ENCODE measurements at places on chromosomes 2 and 18.

- DNase-seq: no peak
Measured at GRCh38 chr2:217685255-217685605, 317.6 kb downstream of the TNS1 start.

- DNase-seq: peak; percentile 82
Measured at GRCh38 chr2:237154082-237154638, 68.5 kb downstream of the COPS8 start.

DNA sequence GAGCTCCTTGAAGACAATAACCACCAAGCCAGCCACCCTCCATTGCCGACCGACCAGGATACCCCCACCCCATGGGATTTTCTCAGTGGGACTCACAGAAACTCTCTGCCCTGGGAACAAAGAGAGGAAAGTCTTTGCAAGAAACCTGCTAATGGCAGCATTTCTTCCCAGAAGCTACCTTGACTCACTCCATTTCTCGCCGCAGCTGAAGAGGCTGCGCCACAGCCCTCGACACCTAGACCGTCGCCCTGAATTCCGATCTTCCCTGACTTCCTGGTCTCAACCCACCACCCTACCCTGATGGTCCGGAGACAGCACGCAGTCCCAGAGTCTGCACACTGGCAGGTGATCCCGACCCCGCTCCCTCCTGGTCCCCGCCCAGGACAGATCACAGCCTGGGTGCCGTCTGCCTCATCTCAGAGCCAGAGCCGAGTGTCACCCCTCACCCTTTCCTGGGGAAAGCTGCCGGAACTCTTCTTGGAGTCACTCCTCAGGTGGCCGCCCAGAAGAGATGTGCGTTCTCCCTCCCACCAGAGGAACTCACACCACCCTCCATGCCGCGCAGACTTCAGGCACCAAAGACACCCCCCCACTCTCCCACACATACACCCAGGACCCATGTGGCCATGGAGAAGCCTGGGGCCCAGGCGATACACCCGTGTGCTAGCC lies 24.6 kb downstream of the AQP12A start:
- DNase-seq: no peak

DNA sequence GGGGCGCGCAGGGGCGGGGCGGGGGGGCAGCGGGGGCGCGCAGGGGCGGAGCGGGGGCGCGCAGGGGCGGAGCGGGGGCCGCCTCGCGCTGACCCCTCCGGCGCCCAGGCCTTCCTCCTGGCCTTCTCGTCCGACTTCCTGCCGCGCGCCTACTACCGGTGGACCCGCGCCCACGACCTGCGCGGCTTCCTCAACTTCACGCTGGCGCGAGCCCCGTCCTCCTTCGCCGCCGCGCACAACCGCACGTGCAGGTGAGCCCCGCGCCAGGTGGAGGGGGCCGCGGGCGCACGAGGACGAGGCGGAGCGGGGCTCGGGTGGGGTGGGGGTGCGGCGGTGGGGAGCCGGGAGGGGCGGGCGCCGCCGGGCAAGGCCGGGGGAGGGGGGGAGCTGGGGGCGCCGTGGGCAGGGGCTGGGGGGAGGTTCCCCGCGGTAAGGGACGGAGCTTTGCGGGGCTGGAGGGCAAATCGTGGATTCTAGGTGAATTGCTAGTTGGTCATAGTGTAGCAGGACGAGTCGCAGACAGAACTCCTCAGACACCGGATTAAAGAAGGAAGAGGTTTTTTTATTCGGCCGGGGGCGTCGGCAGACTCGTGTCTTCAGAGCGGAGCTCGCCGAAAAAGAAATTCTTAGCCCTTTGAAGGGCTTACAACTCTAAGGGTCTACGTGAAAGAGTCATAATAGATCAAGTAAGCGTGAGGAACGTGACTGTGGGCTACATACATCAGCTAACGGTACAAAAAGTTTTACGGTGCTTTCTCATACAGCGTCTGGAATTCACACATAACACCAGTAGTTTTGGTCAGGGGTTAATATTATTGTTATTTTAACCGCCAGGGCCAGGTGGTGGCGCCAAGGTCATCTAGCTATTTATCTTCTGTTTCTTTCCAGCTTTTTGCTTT lies 29.9 kb downstream of the ANO7 start:
- DNase-seq: no peak

GRCh38 chr2:41949091-41949882 lies 98.5 kb upstream of the PKDCC start:
- no peak for DNase-seq

DNA sequence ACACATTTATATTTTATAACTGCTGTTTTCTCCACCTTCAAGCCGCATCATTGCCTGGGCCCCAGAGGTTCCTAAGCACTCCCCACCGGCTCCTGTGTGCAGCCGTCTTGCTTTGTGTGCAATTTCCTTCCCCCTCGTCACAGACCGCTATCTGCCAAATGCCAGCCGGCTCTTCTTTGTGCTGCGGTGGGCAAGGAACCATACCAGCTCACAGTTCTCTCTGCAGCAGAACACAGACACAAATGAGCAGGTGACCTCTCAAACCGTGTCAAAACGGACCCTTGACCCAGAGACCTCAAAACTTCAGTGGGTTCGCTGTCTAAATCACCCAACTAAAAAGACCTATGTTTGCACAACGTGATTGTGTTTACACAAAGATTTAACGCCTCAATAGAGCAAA lies 58.2 kb downstream of the KLF7 start:
- DNase-seq: no peak

DNA sequence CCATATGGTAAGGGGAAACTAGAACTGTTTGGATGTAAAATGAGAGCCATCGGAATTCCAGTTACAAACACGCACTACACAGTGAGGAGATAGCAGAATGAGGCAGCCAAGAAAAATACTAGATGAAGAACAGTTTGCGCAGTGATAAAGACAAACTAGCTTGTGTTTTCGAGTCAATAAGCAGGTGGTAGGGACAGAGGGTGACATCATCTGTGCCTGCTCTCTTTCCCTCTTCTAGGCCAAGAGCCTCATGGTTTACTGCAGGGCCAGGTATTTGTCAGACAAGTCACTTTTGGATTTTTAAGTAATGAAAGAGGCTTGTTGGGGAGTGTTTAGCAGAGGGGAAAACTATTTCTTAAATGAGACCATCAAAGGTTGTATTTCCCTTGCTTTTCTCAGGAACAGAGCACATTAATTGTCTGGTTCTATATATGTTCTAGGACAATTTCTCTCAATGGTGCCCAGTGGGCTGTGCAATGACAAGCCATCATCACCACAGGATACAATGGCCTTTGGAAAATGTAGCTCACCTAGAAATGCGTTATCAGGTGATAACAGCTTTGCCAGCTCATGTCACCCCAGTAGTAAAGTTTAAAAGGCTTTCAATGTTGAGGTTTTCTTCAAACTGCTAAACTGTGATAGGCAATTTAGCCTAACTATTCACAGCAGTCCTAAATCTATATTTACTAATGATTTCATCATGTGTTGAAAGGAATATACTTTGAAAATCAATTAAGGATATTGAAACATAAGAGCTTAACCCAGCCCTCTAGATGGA lies 1210.3 kb upstream of the ZEB2 start:
- DNase-seq: no peak

- DNase-seq: no peak
Measured at GRCh38 chr18:28116461-28116860, 60.5 kb downstream of the CDH2 start.

DNA sequence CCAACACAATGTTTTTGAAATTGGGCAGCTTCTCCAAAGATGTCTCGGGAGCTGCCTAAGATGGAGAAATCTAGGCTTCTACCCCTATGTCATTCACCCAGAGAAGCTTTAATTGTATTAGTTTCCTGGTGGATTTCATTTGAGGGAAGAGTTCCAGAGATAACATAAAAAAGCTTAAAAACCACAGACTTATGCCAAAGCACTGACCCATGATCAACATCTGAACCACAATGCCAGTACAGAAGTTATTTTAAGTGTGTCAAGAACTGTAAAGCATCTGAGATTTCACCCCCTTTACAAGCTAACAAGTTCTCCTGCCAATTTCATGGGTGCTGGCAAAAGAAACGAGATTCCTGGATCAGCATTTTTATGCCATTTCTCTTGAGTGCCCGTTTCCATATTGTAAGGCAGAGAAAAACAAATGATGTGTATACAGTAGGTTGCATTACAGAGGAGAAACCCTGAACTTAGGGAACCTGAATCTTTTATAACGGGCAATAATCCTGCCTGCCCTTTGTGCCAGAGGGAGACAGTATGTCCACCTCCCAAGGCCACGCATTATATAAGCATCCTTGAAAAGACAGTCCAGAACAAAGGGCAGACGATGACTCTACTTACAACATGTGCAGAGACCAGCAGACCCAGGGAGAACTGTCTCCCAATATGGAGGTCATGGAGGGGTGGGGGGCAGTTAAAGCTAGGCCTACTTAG lies 44.1 kb downstream of the MREG start:
- no peak for DNase-seq

DNA sequence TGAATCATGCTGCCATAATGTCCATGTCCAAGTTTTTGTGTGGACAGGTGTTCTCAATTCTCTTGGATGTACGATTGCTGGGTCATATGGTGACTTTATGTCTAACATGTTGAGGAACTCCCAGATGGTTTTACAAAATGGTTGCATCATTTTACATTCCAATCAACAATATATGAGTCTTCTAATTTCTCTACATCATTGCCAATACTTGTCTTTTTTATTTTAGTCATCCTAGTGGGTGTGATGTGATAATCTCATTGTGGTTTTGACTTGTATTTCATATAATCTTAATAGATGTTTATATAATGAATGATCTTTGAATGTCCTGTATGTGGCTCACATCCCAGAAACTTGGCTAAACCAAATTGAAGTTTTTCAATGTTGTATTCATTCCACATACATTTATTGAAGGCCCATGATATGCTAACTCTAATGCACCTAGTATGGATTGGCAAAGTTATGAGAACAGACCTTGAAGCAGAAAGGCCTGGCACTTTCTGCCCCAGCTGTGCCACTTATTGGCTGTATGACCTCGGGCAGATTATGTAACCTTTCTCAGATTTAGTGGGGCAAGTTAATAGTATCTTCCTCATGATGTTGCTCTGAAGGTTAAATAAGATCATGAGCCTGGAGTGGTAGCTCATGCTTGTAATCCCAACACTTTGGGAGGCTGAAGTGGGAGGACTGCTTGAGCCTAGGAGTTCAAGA lies 205.4 kb downstream of the RAB3GAP1 start:
- DNase-seq: no peak

GRCh38 chr2:232984451-232985207 lies 28.4 kb downstream of the NGEF start:
- DNase-seq: no peak

DNA sequence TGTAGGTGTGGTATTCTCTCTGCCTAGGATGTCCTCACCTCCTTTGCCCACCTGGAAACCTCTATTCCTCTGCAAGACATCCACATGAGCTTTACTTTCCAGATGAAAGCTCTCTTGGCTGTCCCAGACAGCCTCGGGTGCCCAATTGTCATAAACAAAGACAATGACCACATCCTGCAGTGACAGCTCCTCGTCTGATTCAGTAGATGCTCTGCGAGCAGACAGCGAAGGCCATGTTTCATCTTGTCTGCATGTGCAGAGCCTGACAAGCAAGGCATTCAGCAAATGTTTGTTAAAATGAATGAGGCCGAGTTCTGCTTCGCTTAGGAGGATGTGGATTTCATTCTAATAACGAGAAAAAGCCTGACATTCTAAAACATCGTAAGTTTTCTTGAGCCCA lies 150.9 kb downstream of the MTCL1 start:
- DNase-seq: no peak

DNA sequence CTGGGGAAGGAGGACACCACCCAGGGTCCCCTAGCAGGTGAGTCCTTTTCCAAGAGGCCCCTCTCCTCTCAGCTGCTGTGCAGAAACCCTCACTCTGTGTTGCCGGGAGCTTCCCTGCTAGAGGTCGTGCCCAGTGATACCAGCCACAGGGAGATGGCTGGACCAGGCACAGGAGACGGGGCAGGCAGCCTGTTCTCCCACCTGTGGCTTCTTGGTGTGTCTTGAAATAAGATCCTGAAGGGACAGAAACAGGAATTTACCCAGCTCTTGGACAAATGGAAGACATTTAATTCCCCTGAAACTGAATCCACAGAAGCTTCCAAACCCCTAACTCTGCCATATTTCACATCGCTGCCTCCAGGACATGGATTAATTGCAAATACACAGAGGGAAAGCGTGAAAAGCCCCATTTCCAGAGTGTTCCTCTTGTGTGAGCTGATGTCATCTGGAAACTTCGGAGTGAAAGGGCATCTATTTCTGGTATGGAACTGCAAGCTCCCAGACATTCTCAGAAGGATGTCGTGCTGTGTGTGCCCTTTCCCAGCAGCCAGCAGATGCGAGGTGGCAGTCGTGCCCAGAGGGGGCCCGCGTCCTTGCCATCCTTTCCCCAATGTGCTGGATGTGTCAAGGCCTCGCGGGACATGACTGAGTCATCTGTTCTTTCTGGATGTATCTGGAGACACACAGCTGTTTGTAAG lies 177.7 kb downstream of the SEPTIN10 start:
- no peak for DNase-seq

GRCh38 chr18:74294526-74294925 lies 2.8 kb upstream of the CYB5A start:
- no peak for DNase-seq

DNA sequence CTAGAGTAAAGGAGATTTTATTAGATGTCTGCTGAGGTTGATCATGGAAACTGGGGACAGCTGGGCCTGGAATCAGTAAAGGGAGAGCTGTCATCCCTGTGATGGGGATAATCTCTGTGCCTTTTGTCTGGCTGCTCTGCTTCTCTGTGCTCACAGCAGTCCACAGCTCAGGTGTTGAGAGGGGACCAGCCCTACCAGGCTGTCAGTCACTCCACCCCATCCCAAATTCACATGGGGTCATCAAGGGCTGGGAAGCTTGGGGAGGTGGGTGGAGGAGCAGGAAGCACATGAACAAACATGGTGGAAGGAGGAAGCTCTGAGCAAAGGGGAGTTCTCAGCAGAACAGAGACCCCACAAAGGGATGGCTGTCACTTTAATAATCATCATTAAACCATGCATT lies 13.7 kb upstream of the LRRFIP1 start:
- no peak for DNase-seq

All from Jurkat, Clone E6-1 (cell line).